Activated CD4-positive, CD25-positive, alpha-beta regulatory T cell treated with anti-CD3 and anti-CD28 coated beads, Interleukin-2, amount 50 U/mL, for 72 hours (primary cell): ENCODE measurements at places on chromosomes 12 and 14.

- DNase-seq, result no peak
Measured at GRCh38 chr12:128994856-128995255, 141.6 kb downstream of the GLT1D1 start.

GRCh38 chr12:24111616-24112015 lies 162.1 kb upstream of the SOX5 start:
- no peak for DNase-seq

GRCh38 chr12:112595410-112595809 lies 176.7 kb downstream of the PTPN11 start:
- DNase-seq, result no peak

GRCh38 chr14:24662753-24663152 lies 28.8 kb upstream of the GZMB start:
- DNase-seq, result no peak

DNA sequence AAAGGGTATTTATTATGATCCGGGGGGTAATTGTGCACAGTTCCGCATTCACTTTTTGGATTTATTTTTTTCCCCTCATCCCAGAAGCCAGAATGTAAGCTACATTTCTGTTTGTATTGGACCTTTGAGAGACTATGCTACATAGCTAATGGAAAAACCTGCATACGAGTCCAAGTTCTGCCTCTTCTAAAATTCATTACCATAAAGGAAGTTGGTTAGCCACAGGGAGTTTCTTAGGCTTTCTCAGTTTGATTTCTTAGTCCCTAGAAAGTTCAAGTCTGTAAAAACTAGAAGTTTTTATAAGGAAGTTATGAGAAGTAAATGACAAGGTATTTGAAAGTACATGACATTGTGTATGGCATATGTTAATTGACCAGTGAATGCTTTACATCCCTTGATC lies 138.7 kb downstream of the PDE3A start:
- DNase-seq, result no peak

DNA sequence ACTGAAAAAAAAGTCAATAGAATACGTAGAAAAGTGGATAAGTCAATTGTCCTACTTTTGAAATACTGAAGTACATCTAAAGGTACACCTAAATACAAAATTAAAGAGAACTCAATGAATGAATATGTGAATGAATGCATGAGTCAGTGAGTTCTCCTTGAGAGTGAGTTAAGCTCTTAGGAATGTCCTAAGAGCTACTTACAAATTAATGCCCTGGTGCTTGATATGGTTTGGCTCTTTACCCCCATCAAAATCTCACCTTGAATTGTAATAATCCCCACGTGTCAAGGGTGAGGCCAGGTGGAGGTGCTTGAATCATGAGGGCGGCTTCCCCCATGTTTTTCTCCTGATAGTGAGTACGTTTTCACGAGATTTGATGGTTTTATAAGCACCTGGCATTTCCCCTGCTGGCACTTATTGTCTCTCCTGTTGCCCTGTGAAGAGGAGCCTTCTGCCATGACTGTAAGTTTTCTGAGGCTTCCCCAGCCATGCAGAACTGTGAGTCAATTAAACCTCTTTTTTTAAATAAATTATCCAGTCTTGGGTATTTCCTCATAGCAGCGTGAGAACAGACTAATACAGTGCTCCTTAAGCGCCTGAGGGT lies 192.2 kb upstream of the ARHGAP5 start:
- DNase-seq, result no peak

GRCh38 chr14:51219473-51220448 lies 20.3 kb upstream of the TMX1 start:
- DNase-seq, result no peak
